GM23248 (cell line): ENCODE measurements at places on chromosomes 16 and 17. TPM values are rescaled to one million over a fixed set of nuclear protein-coding genes. Genes with fewer than 3 reads are reported as not detected.

GRCh38 chr17:81242421-81243332 lies 3.6 kb downstream of the NDUFAF8 start:
- DNase-seq: no peak

The IRF8 gene
- not detected in 2 replicates for total RNA-seq

- no peak for DNase-seq
These were observed 56.3 kb upstream of the CBFA2T3 start for GRCh38 chr16:89033304-89033703.

DNA sequence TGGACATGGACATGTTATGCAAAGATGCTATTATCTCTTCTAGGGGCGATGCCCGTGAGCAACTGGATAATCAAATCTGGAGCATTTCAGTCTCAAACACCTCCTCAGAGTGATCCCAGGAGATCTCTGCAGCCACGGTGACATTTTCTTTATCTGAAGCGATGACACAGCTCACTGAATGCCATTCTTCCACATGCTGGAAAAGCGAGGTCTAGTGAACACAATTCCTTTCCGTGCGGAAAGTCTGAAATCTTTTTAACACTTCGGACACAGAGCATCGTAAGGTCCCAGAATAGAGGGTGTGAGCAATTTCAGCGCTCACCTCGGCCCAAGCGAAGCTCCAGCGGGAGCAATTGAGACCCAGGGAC lies 531 bp upstream of the HASPIN start:
- DNase-seq: no peak

The TEKT1 gene
- not detected in 2 replicates for total RNA-seq
